ENCODE measurements at places on chromosomes 5 and 9.

DNA sequence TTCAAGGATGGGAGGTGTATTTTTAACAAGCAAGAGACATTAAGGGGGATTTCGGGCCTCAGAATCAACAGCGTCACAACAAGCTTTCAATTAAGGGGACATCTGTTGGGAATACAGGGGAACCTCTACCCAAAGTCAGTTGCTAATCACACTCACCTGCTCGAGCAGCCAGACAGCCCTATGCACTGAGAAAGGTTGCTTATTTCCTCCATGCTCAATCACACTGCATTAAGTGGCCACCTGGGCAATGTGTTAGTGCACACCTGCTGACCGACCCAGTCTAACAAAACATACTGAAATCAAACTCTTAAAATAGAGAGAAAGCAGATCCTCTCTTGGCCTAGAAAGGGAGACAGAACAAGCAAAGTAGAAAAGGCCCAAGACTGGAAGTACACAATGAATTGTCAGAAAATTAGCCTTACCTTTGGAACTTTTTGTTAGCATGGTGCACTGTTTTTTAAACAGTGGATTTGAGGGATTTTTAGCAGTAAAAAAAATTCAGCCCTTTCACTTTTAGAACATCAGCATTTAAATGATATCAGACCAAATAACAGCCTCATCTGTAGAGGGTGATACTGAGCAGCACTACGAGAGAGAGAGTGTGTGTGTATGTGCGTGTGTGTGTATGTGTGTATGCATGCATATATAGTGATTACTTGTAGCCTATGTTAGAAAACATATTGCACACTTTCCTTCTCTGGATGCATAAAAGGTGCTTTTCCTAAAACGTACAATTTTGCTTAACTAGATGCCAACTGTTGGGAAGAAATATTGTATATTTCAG, 1118.6 kb upstream of the DMAC1 start:
- DNase-seq = no peak

- no peak for DNase-seq
These were observed 547.6 kb upstream of the WWC1 start for GRCh38 chr5:167743695-167744464.

GRCh38 chr9:113355040-113355596, 5.8 kb downstream of the BSPRY start:
- DNase-seq = no peak

DNA sequence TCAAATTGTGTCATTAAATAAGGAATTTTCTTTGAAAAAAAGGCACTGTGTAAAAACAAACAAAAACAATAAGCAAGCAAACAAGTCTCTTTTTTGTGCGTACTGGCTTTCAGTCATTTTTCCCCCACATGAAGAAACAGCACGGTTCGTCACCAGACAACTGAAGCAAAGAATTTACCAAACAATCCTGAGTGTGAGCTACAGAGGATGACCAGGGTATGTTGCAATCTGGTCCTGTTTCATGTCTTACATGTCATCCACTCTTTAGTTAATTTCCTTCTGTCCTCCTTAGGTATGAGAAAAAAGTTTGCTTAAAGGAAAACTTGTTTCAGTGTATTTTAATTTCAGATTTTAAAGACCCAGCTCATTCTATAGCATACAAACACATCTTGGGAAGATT, 1080.7 kb upstream of the NUDT12 start:
- no peak for DNase-seq

DNA sequence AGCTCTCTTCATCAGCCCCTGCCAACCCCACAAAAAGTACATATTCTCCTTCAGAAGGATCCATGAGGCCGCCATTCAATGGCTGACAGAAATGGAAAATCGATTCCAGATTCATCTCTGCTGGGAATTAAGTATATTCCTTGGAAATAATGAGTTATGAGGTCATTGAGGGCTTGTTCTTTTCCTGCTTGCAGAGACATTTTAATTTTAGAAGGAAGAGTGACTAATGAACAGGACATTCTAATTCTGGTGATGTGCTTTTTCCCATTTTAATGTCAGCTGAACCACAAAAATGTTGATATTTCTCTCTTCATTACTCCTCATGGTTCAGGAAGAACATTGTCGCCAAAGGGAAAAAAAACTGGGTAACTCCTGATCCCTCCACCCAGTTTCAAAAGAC, 314.0 kb downstream of the PIK3R1 start:
- DNase-seq = no peak

- DNase-seq = no peak
These were observed 468.2 kb downstream of the NTRK2 start for GRCh38 chr9:85137696-85138095.

DNA sequence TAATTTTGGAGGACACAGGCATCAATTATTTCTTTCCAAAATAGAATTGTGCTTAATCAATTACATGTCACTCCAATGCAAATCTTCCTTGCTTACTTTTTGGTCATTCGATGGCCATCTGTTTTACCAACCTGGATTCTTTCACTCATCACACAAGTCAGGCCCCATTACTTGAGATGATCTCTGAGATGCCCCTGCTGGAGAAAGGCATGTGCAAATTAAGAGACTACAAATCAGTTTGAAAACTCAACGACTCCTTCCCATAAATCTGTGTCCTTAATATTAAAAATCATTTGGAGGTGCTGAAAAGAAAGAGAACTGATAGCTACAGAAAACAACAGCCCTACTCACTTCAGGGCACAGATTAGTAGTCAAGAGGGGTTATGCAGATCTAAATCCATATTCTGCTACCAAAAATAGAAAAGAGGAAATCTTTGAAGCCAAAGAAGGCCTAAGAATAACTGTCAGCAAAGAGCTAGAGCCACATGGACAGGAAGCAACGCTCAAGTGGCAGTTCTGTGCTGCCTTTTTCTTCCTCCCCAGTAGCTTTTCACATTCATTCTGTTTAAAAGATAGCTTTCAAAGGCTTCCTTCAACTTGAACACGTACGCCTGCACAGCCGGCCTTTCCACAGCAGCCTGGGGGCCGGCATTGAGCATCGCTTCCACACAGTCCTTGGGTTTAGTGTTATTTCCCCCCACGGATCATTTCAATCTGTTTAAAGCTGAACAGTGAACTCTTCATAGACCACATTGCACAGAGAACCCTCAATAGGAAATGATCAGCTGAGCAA, 79.3 kb upstream of the MAP3K1 start:
- DNase-seq = peak; percentile 6

- no peak for DNase-seq
These were observed 10.3 kb upstream of the STC2 start for GRCh38 chr5:173338380-173339015.

DNA sequence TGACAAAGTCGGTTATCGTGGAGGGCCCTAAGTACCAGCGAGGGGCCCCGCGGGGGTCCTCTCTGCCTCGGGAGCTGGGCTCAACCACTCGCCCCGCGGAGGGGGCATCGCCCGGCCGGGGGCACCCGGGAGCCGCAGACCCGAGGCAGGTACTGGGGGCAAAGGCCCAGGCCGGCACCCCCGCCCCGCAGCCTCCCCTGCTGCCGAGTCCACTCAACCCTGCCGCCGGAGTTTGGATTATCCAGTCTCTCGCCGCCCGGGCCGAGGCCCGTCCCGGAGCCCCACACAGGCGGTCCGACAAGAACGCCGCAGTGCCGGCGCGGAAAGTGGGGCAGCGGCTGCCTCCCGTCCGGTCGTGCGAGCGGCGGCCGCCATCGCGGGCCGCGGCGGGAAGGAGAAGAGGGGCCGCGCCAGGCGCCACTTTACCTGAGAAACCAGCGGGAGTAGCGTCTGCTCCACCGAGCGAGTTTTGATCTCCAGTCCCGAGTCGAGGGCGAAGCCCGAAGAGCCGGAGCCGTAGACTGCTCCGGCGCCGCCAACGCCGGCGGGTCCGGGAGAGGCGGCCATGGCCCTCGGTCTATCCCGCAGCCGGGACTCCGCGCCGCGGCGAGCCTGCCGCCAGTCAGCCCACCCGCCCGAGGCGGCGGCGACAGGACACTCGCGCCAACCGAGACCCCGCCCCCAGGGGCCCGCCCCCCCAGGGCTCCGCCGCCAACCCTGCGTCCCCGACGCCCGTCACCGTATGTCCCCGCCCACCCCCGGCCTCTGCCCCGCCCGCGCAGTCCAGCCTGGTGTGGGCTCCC, at the start of gene CTNNAL1:
Gene CTNNAL1, minus strand, starts transcription at position 624 of the 803 bp plus-strand sequence. Its CDS starts 57 bp downstream, at position 567.
- DNase-seq = peak; percentile 91

GRCh38 chr5:171840711-171841522, 55.3 kb downstream of the SMIM23 start:
- no peak for DNase-seq
